ENCODE measurements at places on chromosomes 2 and 18.
A peak's percentile ranks its signal among the peaks of the same experiment; 100 is the strongest.

DNA sequence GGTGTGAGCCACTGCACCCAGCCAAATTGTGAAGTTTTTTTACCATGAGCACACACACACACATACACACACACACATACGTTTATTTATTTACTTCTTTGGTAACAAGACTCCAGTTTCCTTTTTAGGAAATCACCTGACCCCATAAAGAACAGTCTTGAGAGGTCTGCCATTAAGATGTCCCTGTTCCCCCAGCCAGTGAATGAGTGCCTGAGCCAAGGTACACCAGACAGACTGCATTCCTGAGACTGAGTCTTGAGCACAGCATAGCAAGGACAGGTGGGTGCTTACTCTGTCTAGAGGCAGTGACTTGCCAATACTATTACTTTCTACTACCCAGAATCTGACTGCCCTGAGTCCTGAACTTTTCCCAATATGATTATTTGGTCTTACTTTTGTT, 167.2 kb upstream of the SATB2 start:
- no peak for DNase-seq

- no peak for DNase-seq
These were observed 245.5 kb upstream of the CXCR4 start for GRCh38 chr2:136363470-136363869.

- DNase-seq: no peak
These were observed 44.3 kb downstream of the AGAP1 start for GRCh38 chr2:235538144-235538639.

DNA sequence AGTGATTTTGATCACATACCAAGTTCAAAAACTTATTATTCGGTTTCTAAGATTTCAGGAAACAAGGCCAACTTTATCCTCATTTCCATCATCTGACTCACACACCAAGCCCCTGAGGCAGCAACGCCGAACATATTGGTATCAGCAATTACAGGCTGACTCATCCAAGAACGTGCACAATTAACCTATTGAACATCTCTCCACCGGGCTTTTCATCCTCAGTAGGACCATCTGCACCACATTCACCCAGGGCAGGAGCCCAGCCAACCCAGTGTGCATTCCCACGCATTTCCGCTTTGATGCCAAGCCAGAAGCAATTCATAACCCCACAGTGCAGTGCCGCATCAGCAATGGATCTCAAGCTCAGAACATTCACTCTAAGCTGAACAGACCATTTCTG, 52.9 kb downstream of the SCG2 start:
- peak; percentile 99 for DNase-seq

DNA sequence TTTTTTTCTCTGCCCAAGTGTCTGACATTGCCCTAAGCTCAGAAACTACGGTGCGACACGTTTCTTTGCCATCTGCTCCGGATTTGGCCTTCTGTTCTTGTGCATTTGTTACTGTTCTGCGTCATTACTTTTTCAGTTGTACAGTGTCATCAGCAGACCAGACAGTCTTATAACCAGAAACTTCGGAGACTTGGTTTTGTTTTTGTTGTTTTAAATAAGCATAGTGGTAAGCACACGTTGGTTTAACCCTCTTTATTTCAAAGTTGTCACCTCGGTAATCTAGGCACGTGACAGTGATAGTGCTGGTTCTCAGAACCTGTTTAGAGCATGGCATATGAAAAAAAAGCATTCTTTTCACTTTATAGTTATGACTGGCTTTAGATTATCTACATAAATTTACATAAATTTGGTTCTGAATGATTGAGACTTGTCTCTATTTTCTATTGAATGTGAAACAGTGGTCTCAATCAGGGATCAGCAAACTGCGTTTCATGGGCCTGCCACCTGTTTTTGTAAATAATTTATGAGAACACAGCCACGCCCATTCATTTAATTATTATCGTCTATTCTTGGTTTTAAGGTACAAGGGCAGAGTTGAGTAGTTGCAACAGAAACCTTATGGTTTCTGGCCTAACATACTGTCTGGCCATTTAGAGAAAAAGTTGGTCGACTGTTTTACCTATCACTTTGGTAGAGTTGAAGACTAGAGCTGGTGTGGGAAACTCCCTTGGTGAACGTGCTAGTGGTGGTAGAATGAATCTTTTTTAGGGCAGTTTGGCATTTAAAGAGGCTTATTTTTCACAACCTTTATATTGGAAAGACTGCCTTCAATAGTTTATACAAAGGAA, 106.5 kb downstream of the ZNF532 start:
- DNase-seq: no peak

GRCh38 chr2:34547340-34547739, 948.2 kb upstream of the FAM98A start:
- DNase-seq: no peak

DNA sequence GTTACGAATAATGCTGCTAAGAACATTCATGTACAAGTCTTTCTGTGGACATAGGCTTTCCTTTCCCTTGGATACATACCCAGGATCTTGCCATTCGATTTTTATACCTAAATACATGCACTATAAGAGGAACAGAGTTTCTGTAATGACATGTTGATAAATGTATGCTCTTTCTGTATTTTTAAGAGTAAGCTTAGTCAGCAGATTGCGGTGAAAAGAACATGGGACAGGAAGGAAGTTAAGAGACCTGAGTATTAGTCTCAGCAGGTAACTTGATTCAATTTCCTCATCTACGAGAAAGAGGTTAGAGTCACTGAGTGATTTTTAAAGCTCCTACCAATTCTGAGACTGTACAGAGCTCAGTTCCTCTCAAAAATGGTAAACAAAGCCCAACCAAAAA, 2.6 kb upstream of the TLK1 start:
- DNase-seq: no peak

GRCh38 chr2:183666031-183666430, 541.8 kb downstream of the NUP35 start:
- DNase-seq: peak; percentile 13

GRCh38 chr18:8795586-8796325, 90.4 kb downstream of the MTCL1 start:
- no peak for DNase-seq

DNA sequence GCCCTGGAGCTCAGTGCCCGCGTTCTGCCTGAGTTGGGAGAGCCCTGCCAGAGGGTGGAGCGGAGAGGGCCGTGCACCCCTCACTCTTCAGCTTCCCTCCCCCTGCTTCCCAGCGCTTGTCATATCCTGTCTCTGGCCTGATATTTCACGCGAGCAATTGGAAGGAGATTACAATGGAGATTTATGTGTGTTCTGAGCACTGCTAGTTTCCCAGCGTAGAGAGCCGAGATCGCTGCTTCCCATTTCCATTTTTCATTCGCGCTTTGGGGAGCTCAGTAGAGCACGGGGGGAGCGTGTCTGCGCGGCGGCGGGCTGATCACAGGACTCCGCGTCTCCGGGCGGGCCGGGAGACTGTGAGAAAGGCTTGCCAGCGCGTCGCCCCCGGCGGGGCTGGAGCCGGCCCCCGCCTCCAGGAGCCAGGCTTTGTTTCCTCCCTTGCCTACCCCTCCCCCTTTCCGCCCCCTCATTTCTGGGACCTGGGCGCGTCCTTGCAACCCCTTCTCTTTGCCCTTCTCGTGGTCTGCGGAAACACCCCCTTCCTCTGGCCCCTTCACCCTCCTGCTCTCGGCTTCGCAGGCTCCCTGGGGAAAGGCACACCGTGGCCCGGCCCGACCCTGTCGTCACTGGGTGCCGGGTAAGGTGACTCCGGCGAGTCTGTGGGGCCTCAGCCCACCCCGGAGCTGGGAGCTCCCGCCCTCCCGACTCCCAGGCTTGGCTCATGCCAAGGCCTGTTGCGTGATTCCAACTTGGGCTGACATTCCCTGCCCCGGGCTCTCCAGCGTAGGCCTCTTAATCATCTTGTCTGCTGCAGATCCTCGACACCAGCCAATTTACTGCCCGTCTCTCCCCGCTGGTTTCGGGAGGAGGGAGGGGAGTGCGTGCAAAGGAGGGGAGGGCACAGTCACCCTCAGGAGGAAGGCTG, 5.8 kb downstream of the DLX2 start:
- peak; percentile 92 for DNase-seq

- DNase-seq: peak; percentile 68
These were observed 22.1 kb downstream of the ABHD3 start for GRCh38 chr18:21682371-21683051.

- no peak for DNase-seq
These were observed 95.4 kb downstream of the RTN4 start for GRCh38 chr2:54954705-54955357.

DNA sequence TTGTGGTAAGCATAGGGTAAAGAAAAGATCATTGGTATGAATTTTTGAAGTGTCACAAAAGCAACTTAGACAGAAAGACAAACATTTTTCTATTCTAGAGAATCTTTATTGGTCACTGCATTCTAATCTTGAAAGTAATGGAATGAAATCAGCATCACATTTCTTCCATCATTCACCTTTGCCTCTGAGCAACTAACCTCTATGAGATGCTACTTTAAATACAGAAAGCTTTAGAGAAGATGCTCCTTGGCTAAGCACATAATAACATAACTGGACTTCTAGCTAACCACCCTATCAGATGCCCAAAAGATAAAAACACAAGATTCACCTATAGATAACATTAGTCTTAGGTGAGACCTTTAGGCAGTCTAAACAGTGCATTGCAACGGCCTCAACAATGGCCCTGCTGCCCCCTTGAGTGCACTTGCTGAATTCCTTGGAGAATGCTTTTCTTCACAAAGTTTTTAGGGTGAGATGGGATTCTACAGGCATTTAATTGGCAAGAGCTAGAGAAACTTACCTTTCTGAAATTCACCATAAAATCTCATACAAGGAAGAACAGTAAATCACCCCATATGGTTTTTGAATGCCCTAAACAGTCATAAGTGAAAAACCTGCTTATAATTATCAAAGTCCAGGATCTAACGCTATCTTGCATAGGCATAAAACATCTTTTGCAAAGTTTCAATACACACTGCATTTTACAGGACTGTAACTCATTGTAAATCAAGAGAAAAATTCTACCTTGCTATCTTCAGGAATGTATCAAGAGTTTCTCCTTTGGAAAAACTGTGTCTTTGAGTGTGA, 791.3 kb upstream of the CHAC2 start:
- peak; percentile 18 for DNase-seq

DNA sequence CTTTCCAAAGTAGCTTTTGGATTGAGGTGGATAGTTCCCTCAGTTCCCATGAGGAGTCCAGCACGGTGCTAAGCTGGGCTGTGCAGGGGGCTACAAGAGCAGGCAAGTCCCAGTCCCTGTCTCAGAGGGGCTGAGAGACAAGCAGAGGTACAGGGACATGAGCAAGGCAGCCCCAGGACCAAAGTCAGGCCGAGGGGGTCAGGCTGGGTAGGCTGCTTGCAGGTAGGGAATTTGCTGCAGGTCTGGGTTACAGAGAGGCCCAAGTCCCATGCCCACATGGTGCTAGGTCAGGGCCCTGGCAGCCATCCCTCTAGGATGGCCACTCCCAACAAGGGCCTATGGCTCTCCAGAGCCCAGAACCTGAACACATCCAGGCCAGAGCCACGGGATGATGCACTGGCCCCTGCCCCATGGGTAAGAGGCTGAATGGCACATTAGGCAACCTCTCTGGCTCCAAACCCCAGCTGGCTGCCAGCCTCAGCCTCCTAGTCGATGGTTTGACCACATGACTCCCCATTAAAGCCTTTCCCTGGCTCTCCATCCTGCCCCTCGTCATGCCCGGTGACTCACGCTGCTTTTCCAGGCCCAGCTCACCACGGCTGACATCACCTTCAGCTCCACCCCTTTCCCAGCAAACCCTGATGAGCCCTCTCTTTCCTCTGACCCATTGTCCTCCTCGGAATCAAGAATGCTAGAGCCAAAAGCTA, 83.7 kb downstream of the SDC1 start:
- peak; percentile 96 for DNase-seq

GRCh38 chr18:63828656-63829055, 53.4 kb downstream of the SERPINB7 start:
- peak; percentile 20 for DNase-seq

- no peak for DNase-seq
These were observed 3.0 kb upstream of the FHL2 start for GRCh38 chr2:105401867-105402266.

DNA sequence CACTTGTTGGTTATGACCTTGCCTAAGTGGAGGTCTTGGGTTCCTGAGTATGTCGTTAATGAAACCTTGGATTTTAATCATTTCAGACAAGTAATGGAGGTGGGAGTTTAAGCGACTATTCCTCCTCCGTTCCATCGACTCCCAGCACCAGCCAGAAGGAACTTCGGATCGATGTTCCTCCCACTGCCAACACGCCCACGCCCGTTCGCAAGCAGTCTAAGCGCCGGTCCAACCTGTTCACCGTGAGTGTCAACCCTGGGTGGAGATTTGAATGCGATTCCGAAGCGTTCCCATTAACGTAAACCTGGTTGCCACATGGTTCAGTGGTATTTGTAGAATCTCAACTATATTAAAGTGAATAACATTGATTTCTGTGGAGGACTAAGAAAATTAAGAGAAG, 305.4 kb downstream of the AGAP1 start:
- DNase-seq: no peak

- DNase-seq: no peak
These were observed 17.2 kb downstream of the EIF4E2 start for GRCh38 chr2:232567721-232568120.

DNA sequence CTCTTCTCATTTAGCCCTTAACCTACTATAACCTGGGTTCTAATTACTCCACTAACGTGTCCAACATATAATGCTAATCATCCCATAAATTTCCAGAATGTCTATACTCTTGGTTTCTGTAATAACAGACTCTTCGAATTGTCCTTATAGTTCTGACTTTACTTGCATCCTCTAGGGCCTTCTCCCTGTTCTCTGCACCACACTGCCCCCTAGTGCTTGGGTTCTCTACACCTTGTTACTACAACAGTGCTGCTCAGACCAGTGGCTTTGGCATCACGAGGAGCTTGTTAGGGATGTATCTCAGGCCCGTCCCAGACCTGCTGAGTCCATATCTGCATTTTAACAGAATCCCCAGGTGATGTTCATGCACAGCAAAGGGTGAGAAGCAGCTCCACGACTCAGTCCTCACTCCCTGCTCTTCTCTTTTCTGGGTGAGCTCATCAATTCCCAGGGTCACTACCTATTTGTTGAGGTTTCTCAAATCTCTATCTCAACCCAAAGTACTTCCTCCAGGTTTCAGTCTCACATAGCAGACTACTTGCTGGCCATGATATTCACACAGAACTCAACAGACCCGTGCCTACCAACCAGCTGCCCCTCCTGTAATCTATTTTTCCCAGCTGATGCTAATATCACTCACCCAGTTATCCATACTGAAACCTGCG, 14.5 kb upstream of the DDX1 start:
- DNase-seq: peak; percentile 79

DNA sequence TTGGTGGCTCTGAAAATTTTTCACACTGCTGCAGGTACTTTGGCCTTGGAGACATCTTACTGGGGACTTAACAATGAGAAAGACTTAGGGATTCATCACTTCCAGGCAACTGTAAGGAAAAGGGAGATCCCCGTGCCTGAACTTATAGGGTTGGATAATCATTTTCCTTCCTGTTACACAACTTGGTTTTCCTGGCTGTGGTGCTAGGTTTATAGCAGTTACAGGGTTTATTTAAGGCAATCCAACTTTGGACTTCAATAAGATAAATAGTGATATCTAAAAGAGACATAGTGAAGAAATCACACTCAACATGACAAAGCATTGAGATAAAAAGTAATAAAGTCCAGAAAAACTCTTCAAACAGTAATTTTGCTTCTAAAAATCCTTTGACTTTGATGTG, 70.2 kb upstream of the RAPH1 start:
- no peak for DNase-seq

Data from EL (cell line).